Natural killer cell (primary cell): ENCODE measurements at places on chromosomes 2 and 18. TPM values are rescaled to one million over a fixed set of nuclear protein-coding genes. Genes with fewer than 3 reads are reported as not detected.

The SP5 gene
- total RNA-seq: not detected

The C2orf92 gene
- total RNA-seq: 16.1 TPM

The AGFG1 gene
- 71.6 TPM for total RNA-seq

The CSRNP3 gene
- not detected for total RNA-seq

The STPG4 gene
- not detected for total RNA-seq
